ENCODE measurements at places on chromosomes 6 and 20.

- DNase-seq, result no peak
Observed at GRCh38 chr20:57491373-57491772, 33.6 kb downstream of the CTCFL start.

- DNase-seq, result no peak
Observed at GRCh38 chr20:16539280-16540021, 33.8 kb downstream of the KIF16B start.

DNA sequence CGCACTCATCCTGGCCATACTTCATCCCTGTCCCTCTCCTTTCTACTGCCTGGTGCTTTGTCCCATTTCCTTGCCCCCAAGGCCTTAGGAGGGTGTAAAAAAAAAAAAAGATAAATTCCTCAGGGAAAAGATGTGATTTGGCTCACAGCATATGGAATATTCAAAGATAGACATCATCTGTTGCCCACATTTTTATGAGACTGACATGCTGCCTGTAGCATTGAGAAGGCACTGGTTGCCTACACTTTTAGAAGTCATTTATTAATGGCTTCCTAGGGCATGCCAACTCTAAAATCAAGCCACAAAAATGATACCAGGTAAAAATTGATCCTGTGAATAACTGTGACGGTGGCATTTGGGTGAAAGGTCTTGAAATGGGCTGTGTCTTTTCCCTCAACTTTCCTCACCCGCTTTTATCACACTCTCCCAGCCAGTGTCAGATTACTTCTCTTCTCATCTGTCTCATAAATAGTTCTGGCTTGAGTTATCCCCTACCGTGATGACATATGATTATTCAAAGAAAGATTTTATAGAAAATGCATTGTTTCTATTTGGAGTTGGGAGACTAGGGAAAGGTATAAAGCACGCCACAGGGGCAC is 139.4 kb downstream of the CARMIL1 start:
- DNase-seq, result no peak

- DNase-seq, result no peak
Observed at GRCh38 chr6:70520575-70520974, 46.2 kb upstream of the SDHAF4 start.

DNA sequence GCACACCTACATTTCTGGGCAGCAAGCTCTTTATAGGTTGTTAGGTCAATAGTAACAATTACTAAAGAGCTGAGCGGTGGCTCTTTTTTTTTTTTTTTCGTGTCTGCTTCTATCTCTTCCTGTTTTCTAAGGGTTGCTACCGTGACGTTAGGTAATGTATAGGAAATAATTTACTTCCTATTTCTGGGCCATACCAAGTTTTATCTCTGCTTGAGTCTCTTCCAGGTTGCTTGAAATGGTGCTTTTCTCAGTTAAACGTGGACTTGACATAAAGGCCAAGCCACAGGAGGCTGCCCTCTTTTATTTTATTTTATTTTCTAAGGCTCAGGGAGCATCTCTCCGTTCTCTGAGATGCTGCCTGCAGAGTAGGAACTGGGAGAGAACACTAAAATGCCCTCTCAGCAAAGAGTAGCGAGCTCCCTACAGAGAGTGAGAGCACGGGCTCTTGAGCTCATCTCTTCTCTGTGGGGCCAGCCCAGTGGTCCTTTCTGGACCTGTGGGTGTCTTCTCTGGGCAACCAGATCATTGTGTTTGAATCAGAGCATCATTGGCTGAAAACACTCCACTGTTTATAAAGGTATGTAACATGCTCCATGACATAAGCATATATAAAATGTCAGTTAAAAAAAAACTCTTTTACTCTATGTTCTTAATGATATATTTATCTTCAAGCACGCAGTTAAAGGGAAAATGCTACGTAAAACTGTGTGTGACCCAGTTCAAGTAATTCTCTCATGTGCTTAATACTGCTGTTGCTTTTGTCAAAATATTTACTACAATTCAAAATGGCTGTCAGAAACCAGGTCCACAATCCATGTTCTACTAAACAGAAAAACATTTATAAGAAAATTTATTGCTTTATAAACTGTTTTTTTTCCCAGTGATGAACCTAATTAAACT is at the start of gene ZNF831:
Gene ZNF831, plus strand, starts transcription at position 191 of the 900 bp plus-strand sequence. CDS start 27,199 bp downstream, outside the sequence.
- no peak for DNase-seq

DNA sequence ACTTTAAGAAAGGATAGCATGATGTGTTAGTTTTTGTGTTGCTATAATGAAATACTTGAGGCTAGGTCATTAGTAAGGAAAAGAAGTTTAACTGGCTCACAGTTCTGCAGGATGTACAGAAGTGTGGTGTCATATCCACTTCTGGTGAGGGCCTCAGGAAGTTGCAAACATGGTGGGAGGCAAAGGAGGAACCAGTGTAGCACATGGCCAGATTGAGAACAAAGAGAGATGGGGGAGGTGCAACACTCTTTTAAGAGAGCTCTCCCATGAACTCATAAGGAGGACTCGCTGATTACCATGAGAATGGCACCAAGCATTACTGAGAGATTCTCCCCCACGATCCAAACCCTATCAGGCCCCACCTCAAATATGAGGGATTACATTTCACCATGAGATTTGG is 265.4 kb downstream of the RIMS1 start:
- DNase-seq, result no peak

DNA sequence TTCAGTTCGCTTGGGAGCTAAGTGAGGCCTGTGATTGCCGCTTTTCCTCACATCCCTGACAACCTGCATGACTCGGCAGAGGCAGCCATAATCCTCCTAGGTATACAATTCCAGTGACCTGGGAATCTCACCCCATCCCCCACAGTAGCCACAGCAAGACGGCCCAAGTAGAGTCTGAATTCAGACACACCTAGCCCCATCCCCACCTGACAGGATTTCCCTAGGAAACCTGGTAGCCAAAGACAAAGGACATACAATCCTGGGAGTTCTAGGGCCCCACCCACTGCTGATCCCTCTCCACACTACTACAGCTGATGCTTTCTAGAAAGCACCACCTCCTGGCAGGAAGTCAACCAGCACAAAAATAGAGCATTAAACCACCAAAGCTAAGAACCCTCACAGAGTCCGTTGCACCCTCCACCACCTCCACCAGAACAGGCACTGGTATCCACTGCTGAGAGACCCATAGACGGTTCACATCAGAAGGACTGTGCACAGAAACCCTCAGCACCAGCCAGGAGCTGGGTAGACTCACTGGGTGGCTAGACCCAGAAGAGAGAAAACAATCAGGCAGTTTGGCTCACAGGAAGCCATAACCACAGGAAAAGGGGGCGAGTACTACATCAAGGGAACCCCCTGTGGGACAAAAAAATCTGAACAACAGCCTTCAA is 17.9 kb upstream of the RUNX2 start:
- no peak for DNase-seq

- no peak for DNase-seq
Observed at GRCh38 chr6:115592025-115592424, 468.7 kb downstream of the FRK start.

GRCh38 chr20:36074983-36075382 is 79.6 kb upstream of the EPB41L1 start:
- no peak for DNase-seq

DNA sequence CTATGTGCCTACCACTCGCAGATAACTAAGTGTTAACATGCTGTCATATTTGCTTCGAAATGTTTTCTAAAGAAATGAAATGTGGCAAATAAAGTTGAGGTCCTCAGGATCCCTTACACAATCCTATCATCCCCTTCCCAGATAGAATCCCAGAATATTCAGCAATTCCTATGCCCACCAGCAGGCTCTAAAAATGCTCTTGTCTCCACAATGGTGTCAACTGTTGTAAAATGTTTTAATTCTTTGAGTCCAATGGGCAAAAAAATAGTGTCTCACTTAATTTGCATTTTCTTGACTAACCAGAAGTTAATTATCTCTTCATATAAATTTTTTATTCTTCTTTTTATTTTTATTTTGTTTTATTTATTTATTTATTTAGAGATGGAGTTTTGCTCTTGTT is 103.9 kb upstream of the MAP7 start:
- DNase-seq, result no peak

DNA sequence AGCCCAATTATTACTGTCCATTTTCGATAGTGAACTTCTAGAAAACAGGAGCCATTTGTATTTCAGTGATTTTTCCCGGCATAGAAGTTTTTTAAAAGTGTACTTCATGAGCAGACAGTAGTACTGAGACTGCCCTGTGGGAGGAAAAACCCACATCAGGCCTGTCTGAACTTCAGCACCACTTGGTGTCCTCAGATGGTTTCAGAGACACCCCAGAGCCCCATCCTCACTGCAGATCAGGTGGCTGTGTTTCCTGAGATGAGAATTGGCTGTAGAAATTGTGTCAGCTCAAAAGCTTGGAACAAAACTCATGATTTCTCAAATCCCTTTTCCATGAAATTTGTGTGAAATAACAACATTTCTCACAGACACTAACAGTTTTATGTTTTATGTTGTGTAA is 110.0 kb upstream of the RIN2 start:
- DNase-seq, result no peak

DNA sequence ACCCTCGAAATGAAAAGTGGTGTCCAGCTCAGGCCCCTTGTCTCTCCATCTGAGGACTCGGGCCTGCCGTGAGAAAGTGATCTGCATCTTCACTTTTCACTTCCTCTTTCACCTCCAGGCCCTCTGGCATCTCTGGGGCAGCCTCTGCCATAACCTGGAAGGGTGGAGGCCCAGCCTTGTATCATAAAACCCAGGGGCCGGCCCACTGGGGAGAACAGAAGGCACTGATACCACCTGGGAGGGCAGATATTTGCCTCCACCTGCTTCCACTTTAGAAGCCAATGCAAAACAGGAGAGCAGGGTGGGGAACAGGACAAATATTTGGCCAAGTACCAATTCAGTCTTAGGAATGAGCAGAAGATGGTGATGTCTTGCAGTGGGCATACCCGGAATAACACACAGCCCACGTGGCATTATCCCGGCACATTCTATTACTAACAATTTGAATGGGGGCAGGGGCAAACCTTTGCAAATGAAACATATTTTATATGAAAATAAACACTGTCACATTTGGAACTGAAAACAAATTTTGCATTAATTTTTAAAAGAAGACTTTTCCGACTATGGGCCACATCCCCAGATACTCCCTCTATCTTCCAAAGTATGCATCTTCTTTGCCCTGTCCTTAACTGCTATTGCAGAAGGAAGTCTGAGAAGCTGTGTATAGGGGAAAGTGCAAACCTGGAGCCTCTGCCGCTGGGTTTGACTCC is 69.2 kb upstream of the TBC1D7 start:
- no peak for DNase-seq

- DNase-seq, result no peak
Observed at GRCh38 chr20:16292226-16292880, 280.9 kb downstream of the KIF16B start.

Measured in mesothelial cell of epicardium (in vitro differentiated cells).